Femur (tissue), 1 donor: ENCODE measurements at places on chromosomes 1 and 21.
A peak's percentile ranks its signal among the peaks of the same experiment; 100 is the strongest.

DNA sequence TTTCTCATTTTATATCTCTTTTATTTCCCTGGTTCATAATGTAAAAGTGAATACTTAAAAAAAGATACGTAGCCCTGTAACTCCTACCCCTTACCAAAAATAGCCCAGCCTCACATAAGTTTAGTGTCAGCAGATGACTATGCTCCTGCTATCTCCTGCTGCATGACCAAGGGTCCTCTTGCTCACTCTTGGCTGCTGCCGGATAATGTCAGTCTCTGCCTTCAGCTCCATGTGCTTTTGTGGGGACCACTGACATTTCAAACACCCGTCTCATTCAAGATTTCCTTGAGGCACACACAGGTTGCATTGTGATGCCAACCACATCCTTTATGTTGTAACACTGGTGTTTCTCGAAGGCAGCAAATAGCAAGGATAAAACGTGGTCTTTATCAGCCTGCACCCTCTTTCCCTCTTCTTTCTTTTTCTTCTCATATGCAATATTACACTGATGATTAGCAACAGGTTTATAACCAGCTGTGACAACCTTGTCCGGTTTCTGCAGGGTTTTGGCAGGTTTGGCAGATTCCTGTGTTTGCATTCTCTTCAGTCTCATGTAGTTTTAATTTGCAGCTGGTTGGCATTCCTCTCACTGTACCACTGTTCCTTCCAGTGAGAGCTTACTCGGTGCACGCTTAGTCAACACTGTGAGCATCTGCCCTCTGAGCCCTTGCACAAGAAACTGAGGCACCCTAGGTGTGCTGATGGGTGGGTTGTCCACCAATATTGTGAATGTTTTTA is 62.2 kb downstream of the ZNF684 start:
- DNase-seq: no peak

DNA sequence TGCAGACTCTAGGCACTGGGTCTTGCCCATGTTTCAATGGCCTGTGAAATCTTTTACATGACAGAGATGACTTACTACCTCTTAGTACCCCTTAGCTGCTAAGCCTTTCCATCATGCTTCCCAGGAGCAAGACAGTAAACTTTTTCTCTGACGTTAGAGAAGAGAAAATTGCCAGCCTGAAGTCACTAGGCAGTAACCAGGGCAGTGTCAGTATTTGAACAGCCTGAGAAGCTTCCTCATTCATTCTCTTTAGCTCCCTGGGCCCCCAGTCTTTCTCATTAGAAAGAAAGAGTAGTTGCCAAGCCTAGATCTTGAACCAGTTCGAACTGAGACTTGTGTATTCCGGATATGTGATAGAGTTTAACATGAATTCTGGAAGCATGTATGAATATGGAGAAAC is 99.2 kb downstream of the ERG start:
- DNase-seq: no peak

GRCh38 chr21:42122808-42123207 is 51.7 kb downstream of the UMODL1 start:
- DNase-seq: no peak

DNA sequence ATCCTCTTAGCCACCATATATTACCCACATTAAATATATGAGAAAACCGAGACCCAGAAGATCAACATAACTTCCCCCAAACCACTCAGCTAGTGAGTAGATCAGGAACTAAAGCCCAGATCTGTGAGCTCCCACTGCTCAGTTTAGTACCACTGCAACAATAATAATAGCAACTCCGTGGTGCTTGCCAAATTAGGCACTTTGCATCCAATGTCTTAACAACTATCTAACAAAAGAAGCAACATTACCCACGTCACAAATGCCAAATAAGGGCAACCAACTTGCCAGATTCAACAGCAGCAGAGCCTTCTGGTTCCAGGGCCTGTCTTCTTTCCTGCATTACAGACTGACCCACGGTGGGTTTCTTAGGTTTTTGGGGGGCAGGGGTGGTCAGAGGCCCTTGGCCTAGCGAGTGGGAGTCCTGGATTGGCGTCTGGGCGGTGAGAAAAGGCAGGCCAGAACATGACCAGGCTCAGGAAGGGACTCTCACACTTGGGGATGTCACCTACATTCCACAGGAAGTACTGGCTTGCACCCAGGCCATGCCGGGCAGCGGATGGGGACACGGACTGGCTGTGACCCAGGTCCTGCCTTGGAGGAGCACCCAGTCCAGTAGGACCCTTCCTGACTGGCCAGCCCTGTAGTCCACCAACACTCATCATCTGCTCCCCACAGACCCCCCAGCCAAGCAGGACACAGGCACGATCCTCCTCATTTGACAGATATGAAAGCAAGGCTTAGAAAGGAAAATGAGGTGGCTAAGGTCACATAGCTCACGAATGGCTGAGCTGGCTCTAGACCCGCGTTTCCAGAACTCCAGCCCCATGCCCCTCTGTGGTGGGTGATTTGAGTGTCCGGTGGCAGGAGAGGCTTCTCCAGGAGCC is 4.6 kb downstream of the HCRTR1 start:
- DNase-seq: no peak

DNA sequence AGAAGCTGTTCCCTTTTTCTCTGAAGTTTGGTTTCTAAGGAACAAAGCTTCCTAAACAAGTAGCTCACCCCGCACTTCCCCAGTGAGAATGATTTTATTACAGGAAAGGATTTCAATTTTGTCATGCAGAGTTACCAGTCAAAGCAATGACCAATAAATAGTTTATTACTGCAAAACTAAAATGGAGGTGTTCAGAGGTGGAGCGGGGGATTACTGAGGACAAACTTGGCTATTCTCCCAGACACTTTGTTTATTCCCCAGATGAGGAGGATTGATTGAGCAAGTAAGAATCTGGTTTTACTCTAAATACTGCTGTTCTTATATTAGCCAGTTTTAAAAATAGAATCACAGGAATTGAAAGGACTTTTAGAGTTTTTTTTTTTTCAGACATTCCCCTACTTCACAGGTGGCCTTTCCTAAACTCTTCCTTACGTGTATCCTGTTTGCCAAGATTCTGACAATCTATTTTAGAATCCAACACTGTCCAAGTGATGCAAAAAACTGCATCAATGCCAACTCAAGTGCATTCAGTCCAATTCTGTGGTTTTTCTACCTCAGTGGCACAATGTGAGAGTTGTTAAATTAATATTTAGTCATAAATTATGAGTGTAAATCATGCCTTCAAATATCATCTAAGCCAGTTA is 136.1 kb downstream of the TNFSF18 start:
- no peak for DNase-seq

DNA sequence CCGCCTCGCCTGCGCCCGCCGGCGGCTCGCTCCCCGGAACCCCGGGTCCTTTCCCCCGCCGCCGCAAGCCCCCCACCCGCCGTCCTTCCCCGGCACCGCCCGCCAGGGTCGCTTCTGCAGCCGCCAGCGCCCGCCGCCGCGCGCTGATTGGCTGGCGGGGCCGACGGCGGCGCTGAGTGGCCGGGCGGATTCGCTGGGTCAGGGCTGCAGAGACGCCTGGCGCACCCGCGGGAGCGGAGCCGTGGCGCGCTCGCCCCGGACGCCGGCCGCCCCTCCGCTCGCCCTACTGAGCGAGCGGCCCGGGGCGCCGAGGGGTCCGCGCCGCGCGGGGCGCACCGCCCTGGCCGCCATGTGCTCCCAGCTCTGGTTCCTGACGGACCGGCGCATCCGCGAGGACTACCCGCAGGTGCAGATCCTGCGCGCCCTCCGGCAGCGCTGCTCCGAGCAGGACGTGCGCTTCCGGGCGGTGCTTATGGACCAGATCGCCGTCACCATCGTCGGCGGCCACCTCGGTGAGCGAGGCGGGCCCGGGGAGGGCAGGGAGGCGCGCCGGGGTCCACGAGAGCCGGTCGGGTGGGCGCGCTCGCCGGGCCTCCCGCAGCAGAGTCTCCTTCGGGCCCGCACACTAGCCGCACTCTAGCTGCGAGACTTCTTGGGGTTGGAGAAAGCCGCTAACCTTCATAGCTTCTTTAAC is at the start of gene RIMKLA:
Gene RIMKLA, plus strand, starts transcription at position 207 of the 694 bp plus-strand sequence. Its CDS starts 143 bp downstream, at position 350.
- DNase-seq: peak; percentile 60

DNA sequence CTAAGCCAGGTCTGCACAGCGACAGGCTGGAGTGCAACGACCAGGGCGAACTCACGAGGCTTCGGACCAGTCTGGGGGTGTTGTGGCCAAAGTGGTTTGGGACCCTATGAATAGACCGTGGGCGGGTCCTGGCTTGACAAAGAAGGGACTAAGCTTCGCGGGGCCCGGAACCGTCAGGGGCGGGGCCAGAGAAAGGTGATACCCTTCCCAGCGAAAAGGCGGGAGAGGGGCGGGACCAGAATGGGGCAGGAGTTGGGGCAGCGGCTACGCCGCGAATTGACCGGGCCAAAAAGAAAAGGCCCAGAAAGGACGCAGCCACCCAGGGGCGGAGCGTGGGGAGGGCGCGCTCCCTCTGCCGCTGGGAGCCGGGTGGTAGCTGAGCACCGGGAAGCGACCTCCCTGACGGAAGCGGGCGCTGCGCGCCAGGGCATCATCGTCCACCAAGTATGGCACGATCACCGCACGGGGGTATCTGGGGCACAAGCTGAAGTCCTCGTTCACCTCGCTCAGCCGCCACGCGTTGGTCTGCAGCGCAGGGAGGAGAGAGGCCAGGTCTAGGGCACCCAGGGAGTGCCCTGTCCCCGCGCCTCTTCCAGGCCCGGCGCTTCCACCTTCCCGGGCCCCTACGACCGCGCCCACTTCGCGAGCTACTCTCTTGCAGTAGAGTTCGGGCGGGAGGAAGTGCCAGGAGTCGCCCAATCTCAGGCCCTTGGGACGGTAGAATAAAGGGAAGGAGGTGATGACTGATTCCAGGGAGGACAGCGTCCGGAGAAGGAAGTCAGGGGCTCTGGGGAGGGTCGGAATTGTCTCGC is 6.7 kb upstream of the FAM167B start:
- DNase-seq: peak; percentile 80

- no peak for DNase-seq
Observed at GRCh38 chr1:34235594-34235993, 58.9 kb downstream of the C1orf94 start.

GRCh38 chr1:167964646-167965045 is 27.8 kb upstream of the MPC2 start:
- DNase-seq: no peak

- no peak for DNase-seq
Observed at GRCh38 chr1:228309326-228310067, 97.1 kb downstream of the TRIM11 start.

DNA sequence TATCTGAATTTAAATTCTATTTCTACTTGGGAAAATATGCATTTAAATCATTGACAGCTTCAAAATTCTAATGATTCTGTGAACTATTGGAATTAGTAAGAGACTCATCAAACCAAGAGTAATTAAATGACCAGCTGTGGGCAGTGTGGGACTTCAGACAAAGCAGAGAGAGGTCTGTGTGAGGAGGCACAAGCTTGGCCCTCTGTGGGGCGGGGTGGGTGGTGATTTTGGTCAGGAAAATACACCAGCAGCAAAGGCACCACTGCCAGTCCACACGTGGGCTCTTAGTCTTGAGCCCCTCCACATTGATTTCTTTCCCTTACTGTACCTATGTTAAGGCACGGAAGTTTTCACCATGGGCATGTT is 39.2 kb upstream of the RAB4A start:
- DNase-seq: no peak

GRCh38 chr21:27026501-27026900 is 59.6 kb upstream of the ADAMTS5 start:
- no peak for DNase-seq

GRCh38 chr1:45507893-45508292 is 7.8 kb downstream of the MMACHC start:
- no peak for DNase-seq

GRCh38 chr1:3550511-3551289 is 60.6 kb downstream of the MEGF6 start:
- no peak for DNase-seq

DNA sequence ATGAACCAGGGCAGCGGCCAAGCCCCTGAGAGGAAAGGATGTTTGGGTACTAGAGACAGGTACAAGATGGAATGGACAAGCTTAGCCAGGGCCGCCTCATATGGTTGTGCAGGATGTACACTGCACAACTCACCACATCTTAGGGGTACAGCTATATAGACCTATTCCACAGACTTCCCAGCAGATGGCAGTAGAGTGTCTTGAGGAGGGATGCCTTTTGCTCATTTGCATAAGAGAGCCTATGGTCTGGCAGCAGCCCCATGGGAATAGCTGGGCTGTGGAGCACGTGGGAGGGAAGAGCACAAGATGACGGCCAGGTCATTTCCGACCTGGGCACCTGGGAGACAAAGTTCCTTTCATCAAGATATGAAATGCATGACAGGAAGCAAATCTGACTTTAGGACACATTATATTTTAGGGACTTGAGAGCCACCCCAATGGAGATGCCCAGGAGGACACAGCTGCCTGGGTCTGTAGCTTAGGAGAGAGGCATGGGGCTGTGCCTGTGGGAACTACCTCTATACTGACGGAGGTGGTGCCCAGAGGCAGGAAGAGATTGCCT is 215.5 kb downstream of the KCNJ6 start:
- peak; percentile 45 for DNase-seq

DNA sequence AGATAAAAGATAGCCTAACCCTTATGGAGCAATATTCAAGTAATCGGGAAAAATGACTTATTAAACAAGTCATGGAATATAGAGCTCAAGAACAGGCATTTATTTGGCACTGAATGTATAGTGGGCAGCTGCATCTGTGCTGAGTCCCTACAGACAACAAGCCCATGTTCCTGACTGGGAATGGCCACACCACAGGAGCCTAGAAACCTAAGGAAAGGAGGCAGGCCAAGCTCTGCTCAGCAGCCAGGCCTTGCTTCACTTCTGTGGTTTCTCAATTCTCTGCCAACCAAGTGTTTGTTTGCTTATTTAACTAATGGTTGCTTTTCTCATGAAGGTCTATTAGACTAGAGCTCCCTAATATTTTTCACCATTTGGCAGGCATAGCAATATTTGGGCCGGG is 21.5 kb downstream of the AK2 start:
- DNase-seq: no peak

GRCh38 chr1:186465946-186466345 is 5.0 kb upstream of the PDC start:
- DNase-seq: no peak

- DNase-seq: no peak
Observed at GRCh38 chr1:64335636-64336035, 132.2 kb downstream of the UBE2U start.

GRCh38 chr1:67777016-67777415 is 56.3 kb downstream of the GNG12 start:
- no peak for DNase-seq

DNA sequence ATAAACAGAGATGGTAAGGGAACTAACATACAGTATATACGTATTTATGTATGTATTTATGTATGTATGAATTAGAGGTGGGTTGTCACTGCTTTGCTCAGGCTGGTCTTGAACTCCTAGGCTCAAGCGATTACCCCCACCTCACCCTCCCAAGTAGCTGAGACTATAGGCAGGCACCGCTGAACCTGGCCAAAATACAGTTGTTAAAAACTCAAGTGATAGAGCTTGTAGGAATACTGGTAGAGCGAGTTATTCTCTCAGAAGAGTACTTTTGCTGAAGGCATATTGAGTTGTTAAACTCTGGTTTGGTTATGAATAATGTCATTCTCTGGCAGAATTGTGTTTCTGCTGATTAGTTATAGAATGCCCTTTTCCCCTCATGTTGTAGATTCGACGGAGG is 38.9 kb downstream of the UBE4B start:
- no peak for DNase-seq

DNA sequence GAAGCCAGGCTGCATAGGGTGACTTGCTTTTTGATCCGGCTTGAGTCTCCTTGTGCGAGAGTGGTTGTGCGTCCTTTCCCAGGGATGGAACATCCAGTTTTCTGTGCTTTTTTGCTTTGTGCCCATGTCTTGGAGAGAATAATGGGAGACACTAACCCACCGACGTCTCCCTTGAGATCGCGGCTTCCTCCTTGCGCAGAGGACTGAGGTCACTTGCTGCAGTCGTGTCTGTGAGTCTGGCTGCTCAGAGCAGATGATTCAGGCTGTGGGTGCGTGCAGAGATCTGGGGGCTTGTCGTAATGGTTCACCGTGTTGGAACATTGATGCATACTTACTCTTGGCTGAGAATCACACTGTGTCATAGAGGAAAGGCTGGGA is 164.5 kb upstream of the CACNA1E start:
- no peak for DNase-seq
